Stimulated activated CD8-positive, alpha-beta memory T cell treated with anti-CD3 and anti-CD28 coated beads, Interleukin-15, amount 100 ng/mL, for 1 hour (primary cell): ENCODE measurements at places on chromosomes 1 and 21.

GRCh38 chr1:217331698-217332097 lies 299.2 kb downstream of the GPATCH2 start:
- no peak for DNase-seq

DNA sequence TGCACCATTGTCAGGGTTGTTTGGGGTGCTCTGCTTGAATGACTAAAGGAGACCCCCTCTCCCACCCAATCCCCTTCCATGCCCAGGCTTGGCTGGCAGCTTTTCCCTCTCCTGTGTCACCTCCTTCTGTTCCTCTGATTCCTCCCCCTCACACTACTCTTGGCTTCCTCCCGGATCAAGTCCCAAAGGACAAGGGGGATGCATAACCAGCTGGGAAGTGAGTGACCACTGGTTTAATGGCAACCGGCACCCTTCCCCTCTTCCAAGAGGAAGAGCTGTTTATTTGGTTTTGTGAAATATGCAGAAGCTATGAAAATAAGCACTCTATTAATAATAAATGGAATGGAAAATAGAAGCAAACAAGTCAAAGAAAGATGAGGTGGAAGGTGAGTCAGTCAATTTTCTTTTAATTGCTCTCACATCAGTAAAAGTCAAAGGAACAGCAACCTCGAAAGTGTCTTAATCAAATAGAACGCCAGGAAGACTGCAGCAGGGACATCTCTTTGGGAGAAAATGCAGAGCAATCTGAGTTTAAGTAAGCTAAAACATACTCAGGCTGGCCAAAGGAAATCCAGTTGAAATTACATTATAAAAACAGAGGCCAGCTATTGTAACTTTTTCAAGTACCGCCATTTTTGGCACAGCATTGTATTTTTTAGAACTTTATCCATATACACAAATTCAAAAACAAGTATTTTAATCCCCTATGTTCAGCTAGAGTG lies 322.5 kb downstream of the SIPA1L2 start:
- DNase-seq = no peak

DNA sequence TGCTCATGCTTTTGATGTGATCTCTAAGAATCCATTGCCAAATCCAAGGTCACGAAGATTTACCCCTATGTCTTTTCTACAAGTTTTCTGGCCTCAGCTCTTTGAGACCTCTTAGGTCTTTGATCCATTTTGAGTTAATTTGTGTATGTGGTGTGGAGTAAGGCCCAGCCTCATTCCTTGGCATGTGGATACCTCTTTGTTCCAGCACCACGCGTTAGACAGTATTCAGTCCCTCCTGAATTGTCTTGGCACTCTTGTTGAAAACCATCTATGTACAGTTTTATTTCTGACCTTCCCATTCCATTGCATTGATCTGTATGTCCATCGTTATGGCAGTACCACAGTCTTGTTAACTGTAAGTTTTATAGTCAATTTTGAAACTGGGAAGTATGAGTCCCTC lies 8.0 kb upstream of the FTCD start:
- no peak for DNase-seq

GRCh38 chr1:161718559-161719324 lies 2.6 kb upstream of the FCRLB start:
- no peak for DNase-seq

- no peak for DNase-seq
These were observed 1.1 kb downstream of the IGFN1 start for GRCh38 chr1:201191653-201192260.

DNA sequence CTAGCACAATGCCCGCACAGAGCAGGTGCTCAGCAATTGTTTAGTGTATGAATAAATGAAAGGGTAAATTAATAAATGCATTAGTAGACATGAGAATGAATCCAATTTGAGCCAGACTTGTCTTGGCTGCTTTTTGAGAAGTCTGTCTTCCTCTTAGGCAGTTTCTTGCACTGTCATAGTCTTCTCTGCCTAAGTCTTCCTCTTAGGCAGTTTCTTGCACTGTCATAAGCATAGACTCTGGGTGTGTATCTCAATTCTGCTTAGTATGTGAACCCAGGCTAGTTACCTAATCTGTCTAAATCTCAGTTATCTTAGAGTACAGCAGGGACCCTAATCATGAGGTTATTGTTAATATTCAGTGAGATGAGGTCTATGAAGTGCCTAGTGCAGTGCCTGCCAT lies 27.2 kb downstream of the NHLH2 start:
- no peak for DNase-seq

- no peak for DNase-seq
These were observed 47.4 kb downstream of the KCNN3 start for GRCh38 chr1:154822717-154823116.

DNA sequence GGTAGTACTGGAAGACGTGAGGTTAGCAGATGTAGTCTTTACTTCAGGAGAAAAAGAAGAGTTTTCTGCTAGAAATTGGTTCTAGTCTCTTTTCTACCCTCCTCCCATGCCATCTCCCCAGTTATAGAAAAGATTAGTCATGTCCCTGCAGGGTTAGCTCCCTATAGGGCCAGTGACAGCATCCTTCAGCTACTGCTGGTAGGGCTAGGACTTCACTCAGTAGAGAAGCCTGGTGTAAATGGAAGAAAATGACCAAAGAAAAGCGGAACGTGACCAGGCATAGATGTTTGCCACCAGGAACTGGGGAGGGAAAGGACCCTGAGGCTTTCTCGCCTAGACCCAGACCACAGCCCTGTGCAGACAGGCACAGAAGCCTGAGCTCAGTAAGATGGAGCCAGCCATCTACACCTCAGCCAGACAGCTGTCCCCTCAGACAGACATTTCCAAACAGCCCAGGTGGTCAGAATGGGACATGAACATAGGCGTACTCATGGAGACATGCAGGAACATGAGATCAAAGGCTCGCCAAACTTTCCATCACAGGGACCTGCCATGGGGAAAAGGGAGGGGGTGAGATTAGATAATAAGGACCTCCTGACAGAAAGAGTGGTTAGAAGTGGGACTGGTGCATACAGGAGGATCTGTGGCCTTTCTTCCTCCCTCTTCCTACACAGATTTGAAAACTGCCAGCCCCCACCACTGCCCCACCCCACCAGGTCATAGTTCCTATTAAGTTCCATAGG lies 23.5 kb upstream of the SLAMF9 start:
- DNase-seq = no peak

GRCh38 chr1:29213055-29213454 lies 17.7 kb downstream of the MECR start:
- DNase-seq = no peak

DNA sequence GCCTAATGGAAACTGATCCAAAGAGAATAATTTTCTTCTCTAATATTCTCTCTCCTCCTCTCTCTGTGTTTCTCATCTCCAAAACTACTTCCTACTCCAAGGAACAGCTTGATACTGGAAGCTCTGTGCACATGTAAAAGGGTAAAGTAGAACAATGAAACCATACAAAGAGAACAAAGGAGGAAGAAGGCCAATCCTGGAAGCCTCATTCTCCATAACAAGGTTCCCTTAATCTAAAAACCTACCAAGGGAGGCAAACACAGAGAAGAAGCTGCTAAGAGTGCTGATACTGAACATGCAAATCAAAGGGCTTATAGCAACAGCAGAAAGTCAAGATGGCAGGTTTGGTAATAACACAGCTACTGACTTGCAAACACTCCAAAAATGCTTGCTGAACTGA lies 44.4 kb downstream of the SIPA1L2 start:
- no peak for DNase-seq

- DNase-seq = no peak
These were observed 1.2 kb downstream of the CHRM3 start for GRCh38 chr1:239387304-239388158.

DNA sequence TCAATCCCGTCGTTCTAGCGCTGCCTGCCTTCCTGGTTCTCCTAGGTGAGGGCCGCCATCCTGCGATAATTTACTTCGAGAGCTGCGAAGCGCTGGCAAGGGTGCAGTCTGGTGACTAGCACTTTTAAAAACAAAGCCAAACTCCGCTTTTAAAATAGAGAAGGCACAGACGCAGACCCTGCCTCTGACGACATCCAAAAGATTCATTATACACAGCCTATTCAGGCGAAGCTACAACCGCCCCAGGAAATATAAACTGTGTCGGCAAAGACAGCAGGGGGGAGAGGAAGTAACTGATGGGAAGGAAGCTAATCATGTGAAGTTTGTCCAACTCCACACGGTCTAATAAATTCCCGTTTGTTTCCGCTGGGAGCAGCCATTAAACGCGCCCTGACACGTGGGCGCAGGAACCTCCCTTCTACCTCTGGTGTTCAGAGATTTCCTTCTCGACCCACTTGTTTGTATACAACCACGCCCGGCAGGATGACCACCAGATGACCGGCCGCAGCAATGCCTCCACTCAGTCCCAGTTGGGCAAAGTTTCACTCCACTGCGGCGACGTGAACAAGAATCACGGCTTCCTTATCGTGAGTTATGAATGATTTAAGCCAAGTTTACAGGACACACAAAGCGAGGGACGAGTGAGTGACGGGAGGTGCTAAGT lies 1.3 kb downstream of the GNG12 start:
- no peak for DNase-seq

DNA sequence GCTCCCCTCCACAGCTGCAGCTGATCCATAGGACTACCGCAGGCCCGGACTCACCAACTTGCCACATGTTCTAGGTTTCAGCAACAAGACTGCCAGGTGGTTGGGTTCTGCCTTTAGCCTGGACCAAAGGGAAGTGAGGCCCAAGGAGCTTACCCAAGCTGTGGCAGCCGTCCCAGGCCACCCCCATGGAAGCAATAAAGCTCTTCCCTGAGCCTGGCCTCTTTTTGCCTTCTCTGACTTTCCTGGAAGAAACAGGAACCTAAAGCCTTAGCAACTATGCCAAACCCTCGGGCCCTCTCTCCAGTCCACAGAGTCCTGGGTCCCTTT lies 2.7 kb upstream of the ARTN start:
- no peak for DNase-seq
